Muscle of leg (tissue), 16 donors: ENCODE measurements at places on chromosomes 5 and 9.

- no peak for DNase-seq
These were observed 17.3 kb upstream of the ZNF474 start for GRCh38 chr5:122112063-122112462.

GRCh38 chr9:16069671-16070454 lies 517.0 kb downstream of the CCDC171 start:
- DNase-seq, result peak; percentile 78

DNA sequence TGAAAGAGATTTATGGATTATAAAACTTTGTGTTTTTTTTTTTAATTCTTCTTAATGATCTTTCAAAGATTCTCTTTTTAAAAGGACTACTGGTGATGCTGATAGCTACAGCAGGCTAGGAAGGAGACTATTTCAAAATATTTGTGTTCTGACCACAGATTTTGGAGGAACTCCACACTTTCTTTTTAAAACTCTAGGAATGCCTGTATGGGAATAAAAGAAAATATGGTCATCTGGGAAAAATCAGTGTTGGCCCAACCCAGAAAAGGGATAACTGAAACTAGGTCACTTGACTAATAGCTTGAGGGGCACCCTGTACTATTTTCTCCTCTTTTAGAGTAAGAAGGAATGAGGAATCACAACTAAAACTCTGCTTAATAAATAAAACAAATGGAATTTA lies 97.6 kb upstream of the ADAMTS19 start:
- peak; percentile 77 for DNase-seq

DNA sequence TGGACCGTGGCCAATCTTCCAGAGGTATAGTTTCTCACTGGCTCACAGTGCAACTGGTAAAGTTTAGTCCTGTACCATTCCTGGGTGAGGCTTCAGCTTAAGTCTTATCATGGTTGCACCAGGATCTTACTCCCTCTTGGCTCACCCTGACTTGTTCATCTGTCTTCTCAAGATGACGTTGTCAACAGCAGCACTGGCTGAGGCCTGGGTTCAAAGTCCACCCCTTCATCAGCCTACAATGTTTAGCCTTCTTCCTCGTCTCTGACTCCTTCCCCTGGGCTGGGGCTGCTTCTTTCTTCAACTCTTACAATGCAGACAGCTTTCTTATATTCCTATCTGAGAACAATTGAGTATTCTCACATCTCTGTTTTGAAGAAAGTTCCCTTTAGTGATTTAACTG lies 311.1 kb upstream of the CLINT1 start:
- DNase-seq, result no peak

GRCh38 chr5:124373883-124374282 lies 372.6 kb downstream of the ZNF608 start:
- no peak for DNase-seq

DNA sequence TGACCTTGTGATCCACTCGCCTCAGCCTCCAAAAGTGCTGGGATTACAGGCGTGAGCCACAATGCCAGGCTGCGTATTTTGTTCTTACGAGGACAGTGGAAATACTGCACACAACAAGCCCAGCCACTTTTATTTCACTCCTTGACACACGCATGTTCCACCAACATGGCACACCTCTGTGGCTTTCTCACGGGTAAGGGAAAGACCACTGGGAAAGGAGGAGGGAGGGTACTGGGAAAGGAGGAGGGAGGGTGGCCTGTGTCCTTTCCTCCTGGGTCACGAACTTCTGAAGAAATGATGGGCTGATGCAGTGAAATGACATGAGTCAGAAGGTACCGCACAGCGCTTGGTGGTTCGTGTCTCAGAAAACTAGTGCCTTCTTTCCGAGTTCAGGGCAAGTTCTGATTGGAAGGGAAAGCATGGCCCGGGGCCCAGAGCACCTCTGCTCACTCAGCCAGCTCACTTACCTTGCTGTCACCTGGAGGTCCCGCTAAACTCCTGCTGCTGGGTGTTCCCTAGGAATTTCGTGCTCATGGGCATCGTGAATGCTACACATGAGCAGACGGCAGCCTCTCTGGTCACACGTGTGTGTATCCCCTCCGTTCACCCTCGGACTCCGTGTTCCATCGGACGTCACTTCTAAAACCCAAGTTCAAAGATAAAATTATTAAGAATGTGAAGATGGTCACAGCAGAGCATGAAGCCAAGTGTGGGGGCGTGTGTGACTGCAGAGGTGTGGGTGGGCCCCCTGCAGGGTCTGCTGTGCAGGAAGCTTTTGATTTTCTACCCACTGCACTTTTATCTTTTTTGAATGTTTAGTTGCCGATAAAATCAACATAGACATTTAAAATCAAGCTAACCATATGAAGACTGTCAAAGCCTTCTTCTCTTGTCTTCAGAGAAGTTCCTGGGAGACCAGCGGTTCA lies 42.9 kb downstream of the LAMC3 start:
- DNase-seq, result no peak

DNA sequence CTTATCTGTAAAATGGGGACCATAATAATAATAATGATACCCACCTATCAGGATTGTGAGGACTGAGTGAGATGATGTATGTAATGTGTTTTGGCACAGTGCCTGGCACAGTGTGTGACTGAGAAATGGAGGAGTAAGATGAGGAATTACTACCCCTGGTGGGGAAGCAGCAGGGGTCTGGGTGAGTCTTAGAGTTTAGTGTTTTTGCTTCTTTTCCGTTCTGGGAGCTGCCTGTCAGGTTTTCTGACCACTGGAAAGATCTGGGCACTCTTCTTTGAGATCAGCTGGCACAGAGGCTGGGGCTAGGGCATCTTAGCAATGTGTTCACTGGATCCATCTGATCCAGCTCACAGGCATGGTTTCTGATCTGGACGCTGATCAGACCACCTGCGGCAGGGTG lies 8.5 kb downstream of the LCP2 start:
- no peak for DNase-seq

- no peak for DNase-seq
These were observed 111.8 kb downstream of the CAVIN4 start for GRCh38 chr9:100689635-100690034.

GRCh38 chr9:115850548-115851304 lies 302.9 kb upstream of the PAPPA start:
- no peak for DNase-seq

DNA sequence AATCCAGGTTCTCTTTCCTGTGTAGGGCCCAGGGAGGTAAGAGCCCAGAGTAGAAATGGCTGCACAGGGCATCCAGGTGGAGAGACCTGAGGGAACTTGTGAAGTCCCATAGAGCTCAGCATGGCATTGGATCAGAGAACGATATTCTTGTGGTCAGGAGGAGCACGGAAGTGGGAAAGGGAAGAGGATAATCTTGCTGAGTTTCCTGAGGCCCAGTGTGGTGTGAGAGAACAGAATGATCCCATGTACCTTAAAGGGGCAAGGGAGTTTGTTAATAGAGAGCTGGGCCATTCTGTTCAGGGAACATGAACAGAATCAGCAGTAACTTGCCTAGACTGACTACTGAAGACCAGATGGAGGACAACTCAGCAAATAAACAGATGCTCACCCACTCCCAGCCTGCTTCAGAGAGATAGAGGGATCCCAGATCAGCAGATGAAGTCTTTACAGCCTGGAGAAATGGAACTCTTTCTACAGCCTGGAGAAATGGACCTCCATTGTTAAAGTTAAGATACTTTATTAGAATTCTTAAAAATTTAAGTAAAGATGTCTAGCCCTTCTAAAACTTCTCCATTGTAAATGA lies 119.7 kb upstream of the ELL2 start:
- no peak for DNase-seq

- no peak for DNase-seq
These were observed 2.9 kb upstream of the C7 start for GRCh38 chr5:40906351-40906751.

DNA sequence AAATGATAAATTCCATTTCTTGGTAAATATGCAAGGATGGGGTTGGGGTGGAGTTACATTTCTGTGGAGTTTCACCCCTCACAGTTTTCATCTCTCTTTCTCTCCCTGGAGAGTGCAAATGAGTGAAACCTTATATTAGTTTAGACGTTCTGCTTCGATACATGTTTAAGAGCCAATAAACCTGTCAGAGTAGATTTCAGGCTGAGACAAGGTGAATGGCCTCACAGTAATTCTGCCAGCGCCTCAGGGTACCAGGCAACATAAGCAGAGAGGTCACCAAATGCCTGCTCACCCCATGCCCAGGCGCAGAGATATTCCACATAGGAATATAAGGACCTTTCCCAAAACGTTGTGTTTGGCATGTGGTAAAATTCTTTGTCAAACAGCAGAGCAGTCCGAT lies 154.9 kb upstream of the VLDLR start:
- no peak for DNase-seq

GRCh38 chr5:56298336-56299090 lies 65.4 kb upstream of the ANKRD55 start:
- peak; percentile 78 for DNase-seq

- DNase-seq, result peak; percentile 29
These were observed 2.0 kb downstream of the JMY start for GRCh38 chr5:79237740-79238560.

DNA sequence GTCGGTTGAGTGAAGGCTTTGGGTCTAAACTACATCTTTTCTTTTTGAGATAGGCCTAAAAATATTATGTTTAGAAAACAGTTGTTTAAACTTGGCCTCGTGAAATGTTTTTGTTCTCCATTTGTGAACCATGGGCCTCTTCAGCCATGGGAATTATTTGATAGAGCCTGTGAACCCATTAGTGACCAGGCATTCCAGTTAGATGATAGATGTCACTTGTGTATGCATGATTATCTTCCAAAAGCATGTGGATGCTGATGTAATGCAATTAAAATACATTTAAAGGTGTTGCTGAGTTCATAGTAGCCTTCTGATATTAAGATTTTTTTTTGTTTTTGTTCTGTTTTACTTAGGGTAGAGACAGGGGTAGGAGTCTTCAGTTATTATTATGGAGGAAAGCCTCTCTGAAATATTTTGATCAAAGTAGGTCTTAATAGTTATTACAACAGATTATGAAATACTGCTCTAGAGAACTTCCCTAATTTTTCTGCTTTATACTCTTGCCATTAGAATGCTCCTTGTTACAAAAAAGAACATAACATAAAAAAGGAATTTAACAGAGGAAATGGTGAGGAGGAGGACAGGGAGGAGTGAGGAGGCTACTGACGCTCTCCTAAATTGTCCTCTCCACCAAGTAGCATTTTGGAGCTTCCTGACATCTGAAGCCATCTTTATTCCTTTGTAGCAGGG lies 32.9 kb downstream of the CPEB4 start:
- no peak for DNase-seq

DNA sequence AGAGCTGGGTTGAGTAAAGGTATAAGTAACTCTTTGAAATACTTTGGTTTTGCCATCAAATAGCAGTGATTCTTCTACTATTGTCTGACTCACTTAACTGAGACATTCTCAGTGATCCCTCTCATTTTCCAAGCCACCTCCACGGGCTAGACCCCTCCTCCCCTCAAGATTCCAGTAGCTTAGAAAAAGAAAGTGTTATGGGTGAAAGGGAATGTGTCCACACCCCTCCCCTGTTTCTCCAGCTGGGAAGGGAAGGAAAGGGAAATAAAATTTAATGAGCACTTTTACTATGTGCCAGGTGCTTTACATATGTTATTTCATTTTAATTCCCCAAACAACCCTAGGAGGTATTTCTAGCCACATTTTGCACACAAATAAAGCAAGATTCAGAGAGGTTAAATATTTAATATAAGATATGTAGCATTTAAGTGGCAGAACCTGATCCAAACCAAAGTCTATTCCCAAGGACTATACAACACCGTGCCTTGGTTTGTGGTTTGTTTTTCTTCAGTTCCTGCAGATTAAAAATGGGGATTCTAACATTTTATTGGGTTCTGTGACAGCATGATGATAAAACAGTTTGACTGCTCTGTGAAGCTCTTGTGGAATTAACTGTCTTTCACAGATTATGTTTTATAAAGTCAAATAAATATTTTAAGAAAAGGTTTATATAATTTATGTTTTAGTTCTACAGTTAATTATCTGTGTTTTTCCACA lies 135.9 kb downstream of the ZSWIM6 start:
- DNase-seq, result peak; percentile 33

- DNase-seq, result no peak
These were observed 77.4 kb downstream of the SEC61B start for GRCh38 chr9:99299211-99300102.

GRCh38 chr9:3682186-3682585 lies 156.4 kb upstream of the RFX3 start:
- DNase-seq, result peak; percentile 60

DNA sequence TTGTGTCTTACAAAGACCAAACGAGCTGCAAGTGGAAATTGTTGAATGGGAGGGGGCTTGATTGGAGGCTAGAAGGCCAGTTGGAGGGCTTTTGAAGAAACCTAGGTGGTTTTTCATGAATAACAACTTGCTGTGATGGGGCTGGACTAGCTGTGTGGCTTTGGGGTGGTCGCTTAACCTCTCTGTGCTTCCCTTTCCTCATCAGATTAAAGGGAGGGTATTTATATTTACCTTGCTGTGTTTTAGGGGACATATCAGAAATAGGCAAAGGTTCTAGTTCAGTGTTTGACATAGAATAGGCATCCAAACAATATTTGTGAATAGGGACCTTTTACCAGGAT lies 74.9 kb downstream of the ZNF618 start:
- DNase-seq, result no peak

DNA sequence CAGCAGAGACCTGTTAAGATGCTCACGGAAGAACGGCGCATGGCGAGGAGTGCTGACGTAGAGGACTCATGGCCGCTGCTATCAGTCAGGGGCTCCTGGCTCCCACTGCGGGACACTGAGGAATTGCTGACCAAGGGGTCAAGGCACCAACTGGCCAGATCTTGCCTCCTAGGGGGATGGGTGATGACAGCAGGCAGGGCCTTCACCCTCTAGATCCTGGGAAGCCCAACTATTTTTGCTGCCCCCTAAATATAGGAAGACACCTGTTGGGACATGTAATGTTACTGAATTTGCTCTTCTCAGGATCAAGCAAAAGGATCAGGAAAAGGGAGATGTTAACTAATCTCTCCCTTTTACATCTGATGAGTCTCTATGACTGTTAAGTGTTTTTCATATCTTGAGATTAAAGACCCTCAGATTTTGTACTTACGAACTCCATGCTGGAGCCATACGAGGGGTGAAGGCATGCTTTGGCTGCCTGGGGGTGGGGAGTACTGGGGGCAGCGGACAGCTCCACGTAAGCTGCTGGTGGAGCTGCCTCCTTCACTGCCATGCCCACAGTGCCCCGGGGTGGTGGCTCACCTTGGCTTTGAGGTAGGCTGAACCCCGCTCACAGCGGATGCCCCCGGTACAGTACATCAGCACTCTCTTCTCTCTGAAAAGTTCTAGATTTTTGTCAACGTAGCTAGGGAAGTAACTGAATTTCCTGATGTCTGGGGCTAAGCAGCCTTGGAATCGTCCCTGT lies 28.1 kb downstream of the TSTD2 start:
- peak; percentile 39 for DNase-seq

GRCh38 chr5:29805804-29806203 lies 1387.7 kb upstream of the CDH6 start:
- no peak for DNase-seq

GRCh38 chr9:38619556-38620447 lies 594 bp downstream of the ANKRD18A start:
- DNase-seq, result no peak
